ENCODE measurements at places on chromosomes 11 and 22.
A peak's percentile ranks its signal among the peaks of the same experiment; 100 is the strongest.

DNA sequence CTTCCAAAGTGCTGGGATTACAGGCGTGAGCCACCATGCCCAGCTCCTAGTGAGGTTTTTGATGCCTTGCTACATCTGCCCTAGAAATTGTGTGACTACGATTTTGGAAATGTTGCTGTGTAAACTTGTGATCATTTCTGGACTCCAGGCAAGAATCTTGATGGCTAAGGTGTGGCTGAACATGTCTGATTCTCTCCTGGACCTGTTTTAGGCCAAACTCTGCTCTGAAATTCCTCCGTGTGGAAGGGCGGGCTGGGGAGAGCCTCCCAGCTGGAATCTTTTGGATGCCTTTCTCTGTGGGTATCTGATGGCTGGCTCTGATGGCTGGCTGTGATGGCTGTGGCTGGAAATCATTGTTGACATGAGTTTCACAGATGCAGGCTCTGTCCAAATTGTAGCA is 8.2 kb downstream of the PNPLA3 start:
- no peak for DNase-seq

DNA sequence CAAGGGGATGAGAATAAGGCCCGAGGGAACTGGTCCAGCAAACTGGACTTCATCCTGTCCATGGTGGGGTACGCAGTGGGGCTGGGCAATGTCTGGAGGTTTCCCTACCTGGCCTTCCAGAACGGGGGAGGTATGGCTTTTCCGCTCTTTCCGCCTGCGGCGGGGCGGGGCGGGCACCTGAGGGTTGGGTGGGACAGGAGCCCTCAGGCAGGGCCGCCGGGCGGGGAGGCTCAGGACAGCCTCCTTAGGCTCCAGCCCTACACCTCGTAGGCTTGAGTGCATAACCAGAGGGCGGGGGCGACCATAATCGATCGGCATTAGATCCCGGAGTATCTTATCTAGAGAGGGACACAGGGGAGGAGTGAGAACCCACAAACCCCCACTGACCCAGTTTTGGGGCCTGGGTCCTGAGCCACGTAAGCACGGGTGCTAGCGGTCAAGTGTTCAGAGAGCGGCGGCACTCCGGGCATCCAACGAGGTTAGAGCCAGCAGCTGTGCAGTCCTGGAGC is 4.9 kb downstream of the SLC6A5 start:
- no peak for DNase-seq

DNA sequence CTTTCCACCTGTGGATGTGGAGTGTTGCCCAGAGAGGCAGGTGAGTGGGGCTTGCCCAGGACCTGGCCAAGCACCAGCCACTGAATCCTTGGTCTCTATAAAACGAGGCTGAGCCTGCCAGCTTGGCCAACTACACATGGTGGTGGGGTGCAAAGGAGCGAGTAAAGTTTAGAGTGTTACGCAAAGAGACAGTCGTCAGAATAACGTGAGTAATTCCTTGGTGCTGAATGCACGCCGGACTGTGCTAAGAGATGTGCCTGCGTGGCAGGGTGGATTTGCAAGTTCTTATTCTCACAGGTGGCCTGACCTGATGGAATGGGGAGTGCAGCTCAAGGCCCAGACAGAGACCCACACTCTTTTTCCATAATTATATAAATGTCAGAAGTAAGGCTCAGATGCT is 88.6 kb upstream of the B3GAT1 start:
- DNase-seq = no peak

DNA sequence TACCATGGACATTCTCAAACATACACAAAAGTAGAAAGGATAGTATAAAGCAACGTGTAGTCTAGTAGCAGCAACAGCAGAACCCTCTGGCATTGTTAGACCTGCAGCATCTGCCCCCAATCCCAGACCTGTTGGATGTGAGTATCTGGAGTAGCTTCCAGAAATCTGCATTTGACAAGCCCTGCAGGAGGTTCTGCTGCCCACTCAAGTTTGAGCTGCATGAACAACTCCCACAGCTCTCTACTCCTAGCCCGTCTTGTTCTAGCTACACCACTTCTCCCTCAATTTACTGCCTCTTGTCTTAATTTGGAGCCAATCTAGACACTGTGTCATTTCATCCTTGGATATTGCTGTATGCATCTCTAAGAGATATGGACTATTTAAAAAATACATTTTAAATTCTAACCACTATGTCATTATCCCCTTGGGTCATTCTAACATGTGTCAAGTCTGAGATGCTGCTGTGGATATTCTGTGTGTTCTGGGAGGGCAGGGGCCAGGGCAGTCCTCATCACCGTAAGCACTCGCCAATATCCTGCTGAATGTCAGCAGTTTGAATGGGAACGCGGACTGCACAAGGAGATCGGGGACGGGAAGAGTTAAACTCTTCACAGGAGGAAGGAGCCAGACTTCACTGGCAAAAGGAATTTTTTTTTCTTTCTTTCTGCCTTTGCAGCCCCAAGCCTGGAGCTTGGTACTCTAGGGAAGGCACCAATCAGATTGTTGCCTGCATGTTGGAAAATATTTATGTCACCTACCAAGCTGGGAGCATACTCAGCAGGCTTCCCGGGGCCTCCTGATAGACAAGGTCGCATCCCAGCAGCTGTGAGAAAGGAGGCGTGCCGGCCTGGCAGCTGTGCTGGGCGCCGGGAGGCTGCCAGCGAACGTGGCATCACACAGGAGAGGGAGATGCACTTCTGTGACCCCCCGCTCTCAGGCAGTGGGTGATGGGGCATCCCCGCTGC is 429.0 kb downstream of the MIAT start:
- no peak for DNase-seq

DNA sequence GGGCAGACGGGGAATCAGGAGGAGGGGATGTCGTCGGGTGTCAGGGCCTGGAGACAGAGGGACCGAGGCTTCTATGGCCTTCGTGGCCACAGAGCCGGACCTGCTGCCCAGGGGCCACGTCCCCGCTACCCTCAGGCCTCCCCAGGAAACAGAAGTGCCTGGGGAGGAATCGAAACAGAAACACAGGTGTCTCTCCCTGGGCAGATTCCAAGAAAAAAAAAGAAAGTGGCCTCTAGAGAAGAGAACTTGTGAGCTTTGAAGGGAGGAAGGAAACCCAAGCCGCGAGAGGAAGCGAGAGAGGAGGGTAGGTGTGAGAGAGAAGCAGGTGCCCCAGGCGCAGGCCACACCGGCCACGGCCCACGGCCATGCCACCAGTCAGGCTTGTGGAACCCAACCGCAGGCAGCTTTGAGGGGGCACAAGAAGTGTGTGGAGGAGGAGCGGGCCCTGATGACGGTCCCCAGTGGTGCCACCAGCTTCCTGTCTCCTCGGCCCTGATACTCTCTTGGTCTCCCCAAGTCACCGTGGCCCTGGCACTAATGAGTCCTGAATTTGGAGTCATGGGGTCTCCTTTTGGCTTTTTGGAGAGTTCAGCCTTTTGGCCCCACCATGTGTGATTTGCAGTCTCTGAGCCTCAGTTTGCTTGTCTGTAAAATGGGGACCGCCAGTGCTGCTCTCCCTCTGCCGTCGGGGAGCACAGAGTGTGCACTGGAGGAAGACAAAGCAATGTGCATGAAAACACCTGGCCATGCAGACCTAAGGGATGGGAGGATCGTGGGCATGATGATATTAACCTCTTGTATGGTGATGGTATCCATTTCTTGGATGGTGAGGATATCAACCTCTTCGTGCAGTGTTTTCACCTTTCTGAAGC is 25.2 kb downstream of the LIF start:
- DNase-seq = no peak

DNA sequence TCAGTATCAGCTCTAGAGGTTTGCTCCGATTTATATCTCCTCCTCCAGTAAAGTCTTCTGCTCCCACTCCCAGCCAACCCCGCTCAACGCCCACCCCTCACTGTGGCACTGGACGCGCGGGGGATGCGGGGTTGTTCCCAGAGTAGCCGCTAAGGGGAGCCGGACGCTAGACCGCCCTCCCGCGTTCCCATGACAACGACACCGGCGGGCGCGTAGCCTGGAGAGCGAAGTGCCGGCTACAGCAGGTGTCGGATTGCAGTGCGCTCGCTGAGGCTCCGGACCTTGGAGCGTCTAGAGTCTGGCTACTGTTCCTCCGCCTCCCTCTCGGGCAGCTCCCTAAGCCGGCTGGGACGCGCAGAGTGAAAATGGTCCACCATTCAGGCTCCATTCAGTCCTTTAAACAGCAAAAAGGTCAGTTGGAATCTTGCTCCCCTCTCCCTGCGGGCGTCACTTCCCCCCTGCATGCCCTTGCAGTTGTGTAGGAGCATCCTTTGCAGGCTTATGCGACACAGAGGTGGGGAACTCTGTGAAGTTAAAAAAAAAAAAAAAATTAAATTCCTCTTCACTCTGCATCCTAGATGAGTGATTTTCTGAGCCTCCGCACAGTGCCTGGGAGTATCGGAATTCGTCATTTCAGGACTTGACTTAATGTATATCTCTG is at the start of gene ANO3:
Gene ANO3 (plus strand): TSS at position 220 of the 661 bp plus-strand sequence. CDS start 146 bp downstream, at position 366.
- no peak for DNase-seq

DNA sequence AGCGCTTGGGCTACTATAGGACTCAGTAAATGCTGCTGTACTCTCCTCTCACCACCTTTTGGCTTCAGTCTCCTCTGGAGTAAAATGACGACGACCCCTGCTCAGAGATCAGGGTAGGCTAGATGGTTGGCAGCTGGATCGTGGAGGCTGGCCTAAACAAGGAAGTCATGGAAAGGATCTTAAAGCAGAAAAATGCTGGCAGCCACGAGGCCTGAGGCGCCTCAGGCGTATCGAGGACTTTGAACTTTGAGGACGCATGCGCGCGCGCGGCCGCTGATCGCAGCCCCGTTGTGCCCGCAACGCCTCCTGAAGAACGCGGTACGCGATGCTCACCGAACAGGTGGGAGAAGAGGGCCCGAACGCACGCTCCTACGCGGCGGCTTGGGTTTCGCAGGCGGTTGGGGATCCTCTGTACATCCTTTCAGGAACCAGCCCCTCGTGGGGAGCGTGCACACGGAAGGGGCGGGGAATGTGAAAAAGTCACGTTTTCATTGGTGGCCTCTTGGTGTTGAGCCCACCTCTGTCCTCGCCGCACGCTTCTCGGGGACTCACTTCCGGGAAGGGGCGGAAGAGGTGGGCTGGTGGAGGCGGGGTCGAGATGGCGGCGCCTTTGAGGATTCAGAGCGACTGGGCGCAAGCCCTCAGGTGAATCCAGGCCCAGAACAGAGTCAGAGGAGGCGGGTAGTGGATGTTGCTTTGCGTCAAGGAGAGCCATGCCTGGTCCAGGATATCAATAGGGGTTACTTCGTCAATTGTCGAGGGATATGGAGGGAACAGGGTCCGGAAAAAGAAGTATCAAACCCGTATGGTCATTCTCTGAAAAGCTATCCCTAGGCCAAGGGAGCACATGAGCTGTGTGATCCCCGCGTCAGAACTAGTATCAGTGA is at the start of the genes COA4 and PAAF1:
Gene COA4 (minus strand): TSS at position 423 of the 887 bp plus-strand sequence. CDS start 3,468 bp downstream, outside the sequence.
Gene PAAF1 (plus strand): TSS at position 576 of the 887 bp plus-strand sequence. CDS start 23 bp downstream, at position 599.
- peak; percentile 56 for DNase-seq

DNA sequence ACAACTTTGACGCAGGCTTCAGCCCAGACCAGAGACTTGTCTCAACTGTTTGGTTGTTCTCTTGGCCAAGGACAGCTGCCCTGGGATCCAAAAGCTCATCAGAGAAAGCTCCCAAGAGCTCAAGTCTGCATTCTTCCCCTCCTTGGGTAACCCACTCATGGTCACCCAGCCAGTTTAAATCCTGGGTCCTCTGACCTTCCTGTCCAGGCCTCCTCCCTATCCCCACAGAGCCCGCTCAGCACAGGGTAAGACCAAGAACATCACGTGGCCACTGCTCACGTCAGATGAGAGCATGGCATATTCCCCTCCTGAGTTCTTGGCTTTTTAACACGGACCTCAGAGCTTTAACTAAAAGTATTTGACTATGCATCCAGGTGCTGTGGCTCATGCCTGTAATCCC is 25.8 kb downstream of the TSKU start:
- no peak for DNase-seq

- DNase-seq = no peak
Measured at GRCh38 chr11:121901886-121902285, 214.1 kb downstream of the BLID start.

GRCh38 chr11:120078397-120078796 is 59.5 kb downstream of the TRIM29 start:
- no peak for DNase-seq

DNA sequence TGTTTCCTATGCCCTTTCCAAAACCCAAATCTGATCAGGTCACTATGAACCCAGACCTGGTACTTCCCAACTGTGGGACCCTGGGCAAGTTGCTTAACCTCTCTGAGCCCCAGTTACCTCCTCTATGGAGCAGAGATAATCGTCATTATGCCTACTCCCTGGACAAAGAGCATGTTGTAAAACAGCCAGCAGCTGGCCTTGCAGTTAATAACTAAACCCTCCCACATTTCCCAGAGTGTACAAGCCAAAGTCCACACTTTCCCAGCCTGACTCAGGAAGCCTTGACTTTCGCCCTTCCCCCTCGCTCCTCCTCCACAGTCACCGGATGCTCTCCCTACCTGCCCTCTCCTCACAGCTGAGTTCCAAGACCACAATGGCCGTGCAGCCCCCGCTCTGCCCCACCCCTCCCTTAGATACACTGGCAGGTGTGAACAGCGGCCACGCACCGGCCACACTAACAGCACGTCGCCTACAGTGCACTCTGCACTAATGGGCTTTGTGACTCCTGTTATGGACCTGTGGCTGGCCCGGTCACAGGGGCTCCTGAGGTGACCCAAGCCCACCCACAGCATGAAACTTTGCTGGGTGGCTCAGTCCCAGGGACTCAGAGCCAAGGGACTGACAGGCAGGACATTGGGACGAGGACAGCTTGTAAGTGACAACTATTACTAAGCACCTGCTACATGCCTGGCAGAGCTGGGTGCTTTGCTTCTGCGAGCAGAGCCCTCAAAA is 15.6 kb upstream of the MFNG start:
- DNase-seq = no peak

- no peak for DNase-seq
Measured at GRCh38 chr11:8103909-8104308, 22.9 kb downstream of the TUB start.

DNA sequence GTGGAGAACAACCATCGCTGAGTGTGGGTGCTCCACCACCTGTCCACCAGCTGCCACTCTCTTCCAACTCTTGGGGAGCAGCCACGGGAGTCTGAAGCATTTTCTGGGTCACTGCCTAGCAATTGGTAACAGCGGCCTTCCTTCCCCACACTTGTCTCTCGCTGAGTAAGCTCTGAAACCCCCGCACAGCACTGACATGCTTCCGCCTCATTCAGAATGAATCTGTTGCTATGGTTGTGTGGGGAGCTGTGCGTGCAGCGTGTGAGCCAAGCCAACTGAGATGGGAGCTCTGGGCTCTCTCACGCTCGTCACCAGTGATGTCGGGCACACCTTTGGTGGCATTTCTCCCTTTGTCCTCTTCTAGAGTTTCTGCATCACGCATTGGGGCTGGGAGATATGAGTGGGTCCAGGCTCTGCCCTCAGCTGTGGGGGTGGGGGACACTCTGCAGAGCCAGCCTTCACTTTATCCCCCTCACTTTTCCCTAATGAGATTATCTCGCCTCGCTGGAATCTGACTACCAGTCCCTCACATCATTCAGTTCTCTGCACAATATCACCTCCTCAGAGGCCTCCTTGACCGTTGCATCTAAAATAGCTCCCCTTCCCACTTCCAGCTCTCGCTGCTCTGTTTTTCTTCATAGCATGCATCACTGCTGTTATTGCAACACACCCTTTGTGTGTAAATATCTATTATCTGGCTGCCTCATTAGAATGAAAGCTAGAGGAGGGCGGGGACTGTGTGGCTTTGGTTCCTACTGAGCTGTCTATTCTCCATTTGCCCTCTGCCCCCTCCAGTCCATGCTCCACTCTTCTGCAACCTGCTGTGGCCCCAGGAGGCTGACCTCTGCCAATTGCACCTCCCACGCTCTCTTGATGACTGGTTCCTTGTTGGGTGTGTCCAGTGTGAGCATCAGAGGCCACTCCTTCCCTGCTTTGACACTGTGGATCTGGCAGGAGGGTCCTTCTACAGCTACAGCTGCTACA is 569.9 kb upstream of the CADM1 start:
- no peak for DNase-seq
